Occipital lobe (tissue), 3 donors: ENCODE measurements at places on chromosomes 1 and 21. TPM values are rescaled to one million over a fixed set of nuclear protein-coding genes. Genes with fewer than 3 reads are reported as not detected.
A peak's percentile ranks its signal among the peaks of the same experiment; 100 is the strongest.

CRABP2 gene
- 3.1 TPM for total RNA-seq

BRDT gene
- total RNA-seq: not detected

TSPEAR gene
- not detected for total RNA-seq

TMEM269 gene
- 0.47 TPM for total RNA-seq

TEDDM1 gene
- total RNA-seq: not detected

RAB7B gene
- total RNA-seq: 0.78 TPM

DMBX1 gene
- total RNA-seq: not detected

GRCh38 chr1:23591460-23592208, 32.3 kb upstream of the ID3 start:
- DNase-seq: no peak

DNA sequence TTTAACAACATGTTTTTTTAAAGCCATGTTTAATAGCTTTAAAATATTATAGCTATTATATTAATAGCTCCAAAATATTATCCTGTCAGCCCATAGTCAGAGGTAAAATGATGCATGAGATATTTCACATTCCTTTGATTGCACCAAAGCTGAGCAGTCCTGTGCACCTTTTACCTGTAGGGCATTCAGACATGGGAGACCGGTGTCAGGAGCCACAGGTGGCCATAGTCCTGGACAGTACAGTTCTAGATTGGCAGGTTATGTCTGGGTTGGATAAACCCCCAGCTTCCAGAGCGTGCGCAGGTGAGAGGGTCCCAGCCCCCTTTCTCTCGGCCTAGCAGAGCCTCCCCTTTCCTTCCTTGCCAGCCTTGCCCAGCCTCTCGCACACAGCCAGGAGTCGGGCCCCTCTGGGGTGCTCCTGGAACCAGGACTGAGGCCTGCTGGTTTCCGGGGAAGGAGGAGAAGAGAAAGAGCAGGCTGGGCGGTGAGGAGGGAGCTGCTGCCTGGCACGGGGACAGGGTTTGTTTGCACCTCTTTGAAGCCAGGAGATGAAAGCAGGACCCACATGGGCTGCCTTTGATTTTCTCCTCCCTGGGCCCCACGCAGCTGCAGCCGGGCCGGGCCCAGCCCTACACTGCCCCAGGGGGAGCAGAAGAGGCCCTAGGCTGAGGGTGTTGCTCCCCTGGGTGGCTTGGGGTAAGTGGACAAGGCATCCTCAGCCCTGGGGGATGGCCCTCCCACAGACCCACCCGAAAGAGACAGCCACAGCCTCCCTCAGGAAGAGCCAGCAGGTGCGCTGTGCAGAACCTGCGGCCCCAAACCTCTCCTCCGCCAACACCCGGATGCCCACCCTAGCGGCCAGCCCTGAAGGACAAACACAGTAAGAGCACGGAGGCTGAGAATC, 75.2 kb upstream of the TARDBP start:
- no peak for DNase-seq

- no peak for DNase-seq
These were observed 65.7 kb downstream of the SETD4 start for GRCh38 chr21:35994613-35995012.

DNA sequence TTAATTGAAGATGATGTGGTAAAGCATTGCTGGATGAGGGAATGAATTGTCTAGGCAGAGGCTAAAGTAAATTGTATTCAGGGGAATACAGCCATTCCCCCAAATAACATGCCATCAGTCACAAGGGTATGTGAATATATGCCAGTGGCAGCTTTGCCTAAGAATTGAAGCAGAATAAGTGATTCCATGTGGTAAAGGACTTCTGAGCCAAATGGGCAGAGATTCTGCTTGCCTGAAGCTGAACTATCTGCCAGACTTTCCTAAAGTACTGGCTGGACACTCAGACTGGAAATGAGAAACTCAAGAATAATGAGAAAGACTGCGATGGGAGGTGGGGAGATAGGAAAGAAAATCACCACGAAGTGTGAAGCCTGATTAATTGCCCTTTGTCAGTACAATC, 2.4 kb downstream of the LIX1L start:
- no peak for DNase-seq

GRCh38 chr1:203186446-203187303, at the start of gene CHI3L1:
Gene CHI3L1 (minus strand): TSS chr1:203186704. CDS start chr1:203186623, 81 bp downstream.
- peak; percentile 49 for DNase-seq

- no peak for DNase-seq
These were observed 17.5 kb upstream of the VSIG8 start for GRCh38 chr1:159879977-159880376.

DNA sequence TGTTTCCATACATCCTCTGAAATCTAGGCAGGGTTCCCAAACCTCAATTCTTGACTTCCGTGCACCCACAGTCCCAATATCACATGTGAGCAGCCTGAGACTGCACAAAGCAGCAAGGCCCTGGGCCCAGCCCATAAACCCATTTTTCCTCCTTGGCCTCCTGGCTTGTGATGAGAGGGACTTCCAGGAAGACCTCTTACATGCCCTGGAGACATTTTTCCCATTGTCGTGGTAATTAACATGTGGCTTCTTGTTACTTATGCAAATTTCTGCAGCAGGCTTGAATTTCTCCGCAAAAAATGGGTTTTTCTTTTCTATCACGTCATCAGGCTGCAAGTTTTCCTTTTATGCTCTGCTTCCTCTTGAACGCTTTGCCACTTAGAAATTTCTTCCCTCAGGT, 3.3 kb upstream of the PIGK start:
- DNase-seq: no peak

- DNase-seq: no peak
These were observed 633.7 kb upstream of the USP24 start for GRCh38 chr1:55848906-55849305.

GRCh38 chr1:151002051-151002450, 4.7 kb downstream of the MINDY1 start:
- DNase-seq: no peak

DNA sequence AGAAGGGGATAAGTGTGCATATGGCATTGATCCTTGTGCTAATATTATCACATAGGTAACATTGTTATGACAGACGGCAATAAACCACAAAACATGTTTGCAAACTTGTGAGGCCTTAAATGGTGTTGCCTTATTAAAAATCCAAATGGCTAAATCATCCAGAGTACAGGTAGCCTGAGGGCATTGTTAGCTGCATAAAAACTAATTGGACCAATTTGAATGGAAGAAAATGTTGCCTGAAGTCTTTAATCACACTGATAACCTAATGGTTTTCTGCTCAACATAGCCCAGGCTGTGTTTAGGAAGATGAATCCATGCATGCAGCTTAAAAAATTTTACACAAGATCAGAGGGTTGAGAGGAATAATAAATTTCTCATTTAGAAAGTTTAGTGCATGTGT, 19.4 kb upstream of the LRRC53 start:
- no peak for DNase-seq
